ENCODE measurements at places on chromosomes 7 and 10.
A peak's percentile ranks its signal among the peaks of the same experiment; 100 is the strongest.

GRCh38 chr7:45039106-45039505 is 39.1 kb downstream of the CCM2 start:
- DNase-seq, result no peak

GRCh38 chr10:14429043-14429700 is 98.4 kb upstream of the FRMD4A start:
- DNase-seq, result no peak

DNA sequence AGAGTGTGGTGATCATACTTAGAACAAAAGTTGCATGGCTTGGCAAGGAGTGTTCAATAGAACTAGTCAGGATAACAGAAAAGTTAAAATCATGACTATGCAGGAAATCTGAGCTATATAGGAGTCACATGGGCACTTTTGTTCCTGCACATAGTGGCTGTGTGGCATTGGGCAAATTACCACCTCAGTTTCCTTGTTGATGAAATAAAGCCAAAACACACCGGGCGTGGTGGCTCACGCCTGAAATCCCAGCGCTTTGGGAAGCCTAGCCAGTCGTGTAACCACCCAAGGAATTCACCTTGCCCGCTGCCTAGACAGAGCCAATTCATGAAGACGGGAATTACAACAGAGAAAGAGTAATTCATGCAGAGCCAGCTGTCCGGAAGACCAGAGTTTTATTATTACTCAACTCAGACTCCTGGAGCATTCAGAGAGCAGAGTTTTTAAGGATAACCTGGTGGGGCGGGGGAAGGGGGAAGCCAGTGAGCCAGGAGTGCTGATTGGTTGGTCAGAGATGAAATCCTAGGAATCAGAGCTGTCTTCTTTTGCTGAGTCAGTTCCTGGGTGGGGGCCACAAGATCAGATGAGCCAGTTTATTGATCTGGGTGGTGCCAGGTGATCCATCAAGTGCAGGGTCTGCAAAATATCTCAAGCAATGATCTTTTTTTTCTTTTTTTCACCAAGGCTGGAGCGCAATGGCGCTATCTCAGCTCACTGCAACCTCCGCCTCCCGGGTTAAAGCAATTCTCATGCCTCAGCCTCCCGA is 6.4 kb upstream of the MKRN1 start:
- DNase-seq, result no peak

GRCh38 chr7:14179781-14180180 is 190.3 kb upstream of the ETV1 start:
- no peak for DNase-seq

DNA sequence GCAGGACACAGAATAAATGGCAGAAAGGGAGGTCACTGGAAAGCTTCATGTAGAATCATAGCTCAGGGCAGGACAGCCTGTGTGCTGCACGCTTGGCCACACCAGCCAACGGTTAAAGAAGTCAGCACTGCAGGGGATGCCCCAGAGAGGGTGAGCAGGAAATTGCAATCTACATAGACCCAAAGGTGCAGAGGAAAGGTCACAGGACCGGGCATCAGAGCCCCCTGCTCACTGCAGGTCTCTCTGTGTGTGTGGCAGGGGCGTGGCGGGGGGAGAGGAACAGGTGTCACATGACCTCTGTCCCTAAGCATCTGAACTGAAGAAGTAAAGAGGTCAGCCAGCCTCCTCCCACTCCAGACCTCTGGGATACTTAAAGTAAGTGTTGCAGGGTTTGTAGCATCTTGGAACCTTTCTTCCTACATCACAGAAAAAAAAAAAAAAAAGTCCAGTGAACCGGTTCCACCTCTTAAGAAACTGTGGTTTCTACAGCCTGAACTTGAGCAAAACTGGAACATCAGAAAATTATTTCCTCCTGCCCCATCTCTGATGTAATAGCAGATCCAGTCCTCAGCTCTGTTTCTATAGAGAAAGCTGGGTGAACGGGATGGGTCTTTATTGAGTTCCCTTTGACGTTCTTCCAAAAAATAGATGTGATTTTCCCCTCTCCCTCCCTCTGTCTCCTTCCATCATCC is 64.3 kb downstream of the RGS10 start:
- no peak for DNase-seq

DNA sequence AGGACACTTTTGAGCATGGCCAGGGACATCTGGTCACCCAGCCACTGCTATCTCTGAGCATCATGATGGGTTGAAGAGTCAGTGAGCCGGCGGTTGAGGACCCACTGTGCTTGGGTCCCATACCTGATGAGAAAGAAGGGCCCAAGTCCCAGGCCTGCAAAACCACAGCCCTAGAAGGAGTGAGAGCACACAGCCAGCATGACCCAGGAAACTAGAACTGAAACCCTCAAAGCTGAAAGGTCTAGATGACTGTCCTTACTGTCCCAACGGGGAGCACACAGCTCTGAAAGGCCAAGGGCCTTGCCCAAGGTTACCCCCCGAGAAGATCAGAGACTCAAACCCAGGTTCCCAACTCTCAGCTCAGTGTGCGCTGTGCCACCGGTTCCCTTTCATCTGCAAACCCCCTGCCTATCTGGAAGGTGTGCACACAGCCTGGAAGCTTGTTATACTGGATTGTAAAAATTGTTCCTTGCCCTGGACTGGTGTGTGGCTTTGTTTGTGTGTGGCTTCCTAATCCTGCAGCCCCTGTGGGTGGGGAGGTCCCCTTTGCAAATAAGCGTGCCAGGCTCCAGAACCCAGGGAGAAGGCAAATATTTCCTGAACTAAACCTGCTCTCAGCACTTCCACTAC is 22.6 kb upstream of the PSAP start:
- no peak for DNase-seq

DNA sequence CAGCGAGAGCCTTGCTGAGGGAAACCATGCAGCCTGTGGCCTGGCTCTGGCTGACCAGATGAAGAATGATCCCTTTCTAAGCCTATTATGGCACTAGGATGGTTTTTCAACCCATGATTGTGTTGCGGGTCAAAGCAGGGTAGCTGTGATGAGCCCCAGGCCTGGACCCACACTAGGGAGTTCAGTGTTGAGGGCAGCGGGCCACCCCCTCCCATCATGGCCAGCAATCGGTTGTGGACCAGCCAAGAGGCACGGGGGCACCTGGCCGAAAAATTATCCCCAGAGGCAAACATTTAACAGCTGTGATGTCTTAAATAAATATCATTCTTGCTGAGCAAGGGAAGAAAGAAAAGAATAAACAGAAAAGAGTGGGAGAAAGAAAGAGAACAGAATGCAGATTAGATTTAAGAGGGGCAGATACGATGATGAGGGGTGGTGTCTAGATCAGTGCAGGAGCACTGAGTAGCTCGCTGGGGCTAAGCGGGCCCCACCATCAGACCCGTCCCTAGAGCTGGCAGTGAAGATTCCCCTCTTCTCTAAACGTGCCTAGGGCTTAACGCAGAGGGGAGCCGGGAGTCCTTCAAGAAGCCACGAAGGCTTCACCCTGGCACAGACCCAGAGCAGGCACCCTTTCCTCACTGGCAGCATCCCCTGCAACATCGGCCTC is 82.7 kb downstream of the SLC37A3 start:
- DNase-seq, result no peak

GRCh38 chr10:74924251-74924963 is 98.0 kb downstream of the KAT6B start:
- peak; percentile 27 for DNase-seq

DNA sequence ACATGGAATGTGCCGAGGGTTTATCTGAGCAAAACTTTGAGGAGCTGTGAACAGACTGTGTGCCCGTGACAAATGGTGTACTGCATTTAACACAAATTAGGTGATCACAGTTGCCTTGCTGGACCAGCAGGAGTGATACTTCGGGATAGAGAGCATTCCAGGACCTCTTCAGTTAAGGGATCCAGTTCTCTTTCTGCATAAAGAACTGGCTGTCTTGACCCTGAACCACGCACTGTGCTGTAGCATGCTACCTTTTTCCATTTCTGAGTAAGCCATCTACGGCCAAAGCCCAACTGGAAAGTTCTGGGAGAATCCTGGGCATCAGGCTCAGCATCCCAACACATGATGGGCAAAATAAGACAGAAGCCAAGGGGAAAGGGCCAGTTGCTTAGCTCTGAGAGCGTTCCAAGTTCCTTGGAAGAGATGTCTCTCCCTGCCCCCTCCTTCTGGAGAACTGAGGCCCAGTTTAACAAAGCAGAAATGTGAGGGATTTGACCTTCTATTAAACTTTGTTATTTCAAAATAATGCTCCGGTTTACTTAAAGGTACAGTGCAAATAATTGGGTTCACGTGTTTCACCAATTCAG is 37.9 kb upstream of the ADD3 start:
- DNase-seq, result peak; percentile 34

GRCh38 chr7:3436746-3437145 is 135.7 kb downstream of the SDK1 start:
- no peak for DNase-seq

GRCh38 chr10:69317175-69317604 is 38.9 kb downstream of the HK1 start:
- DNase-seq, result no peak

- DNase-seq, result no peak
These were observed 185.5 kb downstream of the SGMS1 start for GRCh38 chr10:50438049-50438936.

- DNase-seq, result no peak
These were observed 24.9 kb downstream of the RGR start for GRCh38 chr10:84269773-84270172.

- DNase-seq, result no peak
These were observed 7.8 kb downstream of the PTF1A start for GRCh38 chr10:23199768-23200511.

- no peak for DNase-seq
These were observed 821.9 kb upstream of the AUTS2 start for GRCh38 chr7:68776326-68776725.

- no peak for DNase-seq
These were observed 50.5 kb upstream of the HBP1 start for GRCh38 chr7:107118109-107118900.

DNA sequence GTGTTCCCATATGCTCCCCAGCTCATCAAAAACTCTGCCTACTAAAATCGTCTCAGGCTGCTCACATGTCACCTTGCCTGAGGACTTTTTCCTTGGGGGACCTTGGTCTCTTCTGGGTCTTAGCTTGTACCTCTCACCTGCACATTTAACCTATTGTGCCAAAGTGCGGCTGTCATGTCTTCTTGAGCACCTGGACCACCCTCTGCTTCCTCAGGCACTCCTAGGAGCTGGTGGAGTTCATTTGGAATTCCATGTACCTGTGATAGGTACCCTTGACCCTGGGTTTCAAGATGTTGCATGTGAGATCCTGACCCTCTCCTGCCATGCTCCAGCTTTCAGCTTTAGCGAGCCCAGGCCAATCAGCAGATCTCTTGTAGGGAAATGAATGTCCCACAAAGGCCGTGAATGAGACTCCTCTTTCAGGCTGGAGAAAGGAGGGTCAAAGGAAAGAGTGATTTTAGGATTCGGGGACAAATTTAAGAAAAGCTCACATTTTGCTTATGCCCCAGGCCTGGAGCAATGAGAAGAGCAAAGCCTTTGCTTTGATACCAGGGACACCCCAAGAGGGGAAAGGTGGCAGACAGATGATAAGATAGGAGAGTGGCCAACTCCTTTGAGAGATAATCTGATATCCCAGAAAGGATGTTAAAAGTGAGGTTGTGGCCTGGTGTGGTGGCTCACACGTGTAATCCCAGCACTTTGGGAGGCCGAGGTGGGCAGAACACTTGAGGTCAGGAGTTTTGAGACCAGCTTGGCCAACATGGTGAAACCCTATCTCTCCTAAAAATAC is 10.6 kb upstream of the DNAJB12 start:
- no peak for DNase-seq

- DNase-seq, result no peak
These were observed 945 bp downstream of the TAS2R40 start for GRCh38 chr7:143222782-143223181.

DNA sequence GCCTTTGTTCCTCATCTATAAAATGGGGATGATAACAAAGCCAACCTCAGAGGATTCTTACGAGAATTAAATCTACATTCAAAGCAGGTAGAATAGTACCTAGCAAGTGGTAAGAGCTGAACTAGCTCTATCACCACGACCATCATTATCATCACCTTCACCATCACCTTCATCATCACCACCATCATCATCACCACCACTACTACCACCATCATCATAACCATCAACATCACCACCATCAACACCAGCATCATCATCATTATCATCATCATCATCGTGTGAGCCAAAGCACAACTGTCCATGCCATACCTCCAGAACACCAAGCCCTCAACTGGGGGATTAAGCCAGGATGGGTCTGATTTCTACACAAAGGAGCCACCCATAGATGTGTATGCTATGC is 206.8 kb downstream of the GRID1 start:
- no peak for DNase-seq

DNA sequence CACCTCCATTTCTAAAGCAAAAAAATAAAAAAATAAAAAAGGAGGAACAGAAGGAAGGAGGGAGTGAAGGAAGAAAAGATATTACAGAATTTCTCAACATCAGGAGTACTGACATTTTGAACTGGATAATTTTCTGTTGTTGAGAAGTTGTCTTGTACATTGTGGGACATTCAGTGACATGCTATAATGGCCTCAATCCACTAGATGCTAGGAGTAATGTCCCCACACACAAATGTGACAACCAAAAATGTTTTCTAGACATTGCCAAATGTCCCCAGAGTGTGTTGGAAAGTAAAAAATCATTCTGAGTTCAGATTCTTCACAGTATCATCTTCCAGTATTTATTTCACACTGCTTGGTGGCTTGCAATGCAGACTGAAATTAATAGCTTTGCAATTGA is 6.5 kb downstream of the ZNF438 start:
- DNase-seq, result no peak

DNA sequence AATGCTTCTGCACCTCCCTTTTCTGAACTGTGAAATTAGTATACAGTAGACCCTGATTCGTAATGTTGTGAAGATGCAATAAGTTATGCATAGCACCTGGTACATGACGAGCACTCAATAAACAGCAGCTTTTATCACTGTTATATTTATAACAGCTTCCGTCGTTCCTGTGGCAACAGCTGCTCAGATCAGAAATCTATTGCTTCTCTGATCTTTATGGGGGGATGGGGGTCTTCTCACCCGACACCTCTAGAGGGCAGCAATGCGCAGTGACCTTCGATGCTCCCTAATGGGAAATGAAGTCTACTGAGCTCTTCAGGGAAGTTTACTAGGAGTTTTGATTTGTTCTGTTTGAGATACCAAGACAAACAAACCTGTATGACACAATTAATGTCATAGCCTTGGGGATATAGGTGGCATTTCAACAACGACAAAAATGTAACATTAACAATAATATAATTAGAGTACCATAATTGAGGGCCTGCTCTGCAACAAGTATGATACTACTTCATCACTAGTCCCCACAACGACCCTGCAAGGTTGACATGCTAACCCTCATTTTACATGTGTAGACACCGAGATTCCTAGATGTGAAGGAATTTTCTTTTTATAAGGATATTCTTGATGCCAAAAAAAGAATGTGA is 289.6 kb downstream of the SFMBT2 start:
- peak; percentile 79 for DNase-seq

- DNase-seq, result no peak
These were observed 224.5 kb downstream of the SEMA3A start for GRCh38 chr7:83970081-83970480.

GRCh38 chr10:5573319-5573950 is 48.7 kb downstream of the CALML3 start:
- no peak for DNase-seq
